ENCODE measurements at places on chromosomes 1 and 21.
A peak's percentile ranks its signal among the peaks of the same experiment; 100 is the strongest.

DNA sequence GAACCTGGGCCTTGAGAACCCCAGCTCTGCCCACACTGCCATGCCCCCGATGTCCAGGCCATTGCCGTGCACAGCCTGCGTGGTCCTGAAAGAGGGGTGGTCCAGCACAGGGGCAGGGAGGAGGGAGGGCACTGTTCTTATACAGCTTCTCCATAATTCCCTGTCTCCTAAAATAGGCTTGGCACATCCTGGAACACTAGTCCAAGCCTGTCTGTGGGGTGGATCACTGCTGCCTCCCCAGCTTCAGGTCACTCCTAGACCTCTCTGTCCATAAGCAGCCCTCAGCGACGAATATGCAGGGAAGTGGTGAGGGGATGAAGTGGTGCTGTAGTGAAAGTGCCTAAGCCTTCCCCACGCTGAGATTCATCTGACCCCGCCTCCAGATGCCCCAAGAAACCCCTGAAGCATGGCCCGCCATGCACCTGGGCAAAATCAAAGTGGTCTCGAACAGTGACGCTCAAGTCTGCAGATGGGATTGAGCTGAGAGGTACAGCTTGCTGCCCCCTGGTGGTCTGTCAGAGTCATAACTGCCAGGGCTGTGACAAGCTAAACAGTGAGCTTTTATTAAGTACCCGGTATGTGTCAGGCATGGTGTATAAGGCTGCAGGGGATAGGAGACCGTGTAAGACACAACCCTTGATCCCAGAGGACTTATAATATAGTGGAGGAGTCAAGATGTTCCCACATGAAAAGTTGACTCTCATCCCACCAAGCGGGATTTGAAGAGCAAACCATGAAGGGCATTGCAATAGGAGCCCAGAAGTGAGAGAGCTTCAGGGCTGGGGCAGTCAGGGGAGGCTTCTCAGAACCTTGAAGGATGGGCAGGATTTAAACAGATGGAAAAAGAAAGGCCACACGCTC is 66.6 kb downstream of the FAM163A start:
- DNase-seq, result peak; percentile 70

DNA sequence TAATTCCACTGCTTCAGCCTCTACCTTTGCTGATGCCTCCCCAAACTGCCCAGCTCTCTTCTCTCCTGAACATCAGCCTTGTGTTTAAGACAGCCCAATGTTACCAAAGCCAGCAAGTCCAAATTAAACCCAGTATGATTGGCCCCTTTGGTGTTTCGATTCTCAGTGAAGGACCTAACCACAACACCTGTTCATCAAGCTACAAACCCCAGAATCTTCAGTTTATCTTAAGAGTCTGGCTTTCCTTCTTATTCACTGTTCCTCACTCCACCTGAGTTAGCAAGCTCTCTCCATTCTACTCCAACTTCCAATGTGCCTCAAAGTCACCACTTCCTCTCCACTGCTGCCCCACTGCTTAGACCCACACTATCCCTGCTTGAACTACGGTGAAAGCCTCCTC is 25.5 kb upstream of the ITPKB start:
- no peak for DNase-seq

DNA sequence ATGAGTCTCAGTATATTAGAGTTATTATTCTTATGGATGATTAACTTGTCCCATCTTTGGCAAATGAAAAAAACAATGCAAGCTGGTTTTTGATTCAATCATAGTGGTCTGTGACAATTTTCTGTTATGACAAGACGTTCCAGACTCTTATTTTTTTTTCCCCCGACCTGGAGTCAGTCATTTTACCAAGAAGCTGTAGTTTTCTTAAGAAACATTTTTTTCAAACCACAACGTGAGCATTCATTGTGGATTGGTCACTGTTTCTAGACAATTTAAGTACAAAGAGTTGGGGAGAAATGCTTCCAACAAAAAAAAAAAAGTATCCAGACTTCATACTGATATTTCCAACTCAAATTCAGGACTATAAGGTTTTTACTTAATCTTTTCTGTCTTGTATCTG is 8.0 kb upstream of the ANGPTL3 start:
- peak; percentile 50 for DNase-seq

GRCh38 chr1:183385340-183386144 is 32.6 kb downstream of the NMNAT2 start:
- no peak for DNase-seq

- DNase-seq, result no peak
These were observed 8.3 kb upstream of the ETS2 start for GRCh38 chr21:38797470-38797869.

GRCh38 chr1:27885114-27885528 is 12.8 kb downstream of the THEMIS2 start:
- no peak for DNase-seq

DNA sequence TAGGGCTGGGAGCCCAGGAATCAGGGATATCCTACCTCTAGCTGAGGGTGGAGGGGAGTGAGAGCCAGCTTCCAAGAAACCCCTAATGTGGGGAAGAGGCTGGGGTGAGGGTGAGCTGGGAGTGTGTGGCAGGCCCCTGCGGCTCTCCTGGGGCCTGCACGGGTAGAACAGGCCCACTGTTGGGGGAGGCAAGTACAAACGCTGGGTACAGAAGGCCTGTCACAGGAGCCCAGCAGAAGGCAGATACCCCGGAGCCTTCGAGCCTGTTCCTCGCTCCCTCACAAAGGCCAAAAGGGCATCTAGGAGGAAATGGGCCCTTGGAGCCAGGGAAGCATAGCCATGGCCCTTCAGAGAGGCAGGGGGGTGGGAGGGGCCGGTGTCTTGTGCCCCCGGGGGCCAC is 13.7 kb downstream of the CELF3 start:
- DNase-seq, result no peak
